ENCODE measurements at places on chromosomes 7 and 10.

DNA sequence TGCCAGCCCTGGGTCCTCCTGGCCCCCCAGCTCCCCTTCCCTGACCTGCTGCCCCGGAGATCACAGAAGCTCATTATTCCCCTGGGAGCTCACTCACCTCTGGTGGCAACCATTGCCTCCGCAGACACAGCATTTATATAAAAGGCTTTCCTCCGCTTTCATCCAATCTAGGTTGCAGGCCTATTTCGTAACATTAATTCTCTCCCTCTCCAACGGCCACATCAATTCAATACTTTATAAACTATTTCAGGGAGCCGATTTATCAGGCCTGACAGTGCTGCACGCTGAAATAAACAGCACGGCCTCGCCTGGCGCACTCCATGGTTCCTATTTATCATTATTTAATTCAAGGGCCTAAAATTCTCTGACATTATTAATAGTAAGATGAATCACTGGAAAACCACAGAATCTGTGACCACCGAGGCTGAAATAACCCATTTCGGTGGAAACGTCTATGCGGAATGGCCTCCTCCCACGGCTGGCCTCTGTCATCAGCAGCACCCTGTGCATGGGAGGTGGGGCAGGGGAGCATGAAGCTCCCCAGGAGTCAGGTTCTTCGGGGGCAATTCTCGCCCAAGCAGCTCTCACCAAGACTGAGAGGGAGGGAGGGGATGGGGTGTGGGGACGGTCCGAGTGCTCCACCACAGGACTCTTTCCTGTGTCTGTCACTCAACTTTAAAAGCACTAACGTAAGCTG is 249.3 kb upstream of the PFKP start:
- DNase-seq = no peak

- no peak for DNase-seq
Measured at GRCh38 chr7:135169964-135170273, 588 bp downstream of the CYREN start.

DNA sequence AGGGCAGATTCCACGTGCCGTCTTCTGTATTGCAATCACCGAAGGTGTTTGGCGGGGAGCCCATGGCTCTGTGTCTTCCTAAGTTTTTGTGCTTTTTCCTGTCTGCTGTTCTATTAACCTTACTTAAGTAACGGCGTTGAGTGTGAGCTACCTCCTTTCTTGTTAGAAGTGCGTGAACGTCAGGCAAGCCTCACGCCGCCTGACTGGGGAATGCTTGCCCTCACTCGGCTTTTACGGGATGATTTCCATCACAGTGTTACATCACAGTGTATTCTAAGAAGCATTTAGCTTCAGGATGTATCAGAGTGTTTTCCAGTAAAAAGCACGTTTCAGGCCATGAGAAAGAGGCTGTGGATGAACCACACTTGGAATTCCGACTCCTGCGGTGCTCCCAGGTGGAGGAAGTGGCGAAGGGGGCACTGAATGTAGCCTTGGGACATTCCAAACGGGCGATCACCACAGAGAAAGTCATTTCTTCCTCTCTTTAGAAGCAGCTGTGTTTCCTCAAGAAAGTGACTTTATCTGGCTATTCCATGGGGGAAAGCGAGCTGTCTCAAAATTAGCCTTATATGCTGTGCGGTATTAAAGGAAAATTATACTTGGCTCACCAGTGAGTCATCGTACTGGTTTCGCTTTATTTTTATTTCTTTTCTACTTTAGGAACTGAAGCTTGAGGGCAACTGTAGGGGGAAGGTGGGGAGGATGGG is 290.7 kb downstream of the KLF6 start:
- DNase-seq = no peak

- DNase-seq = no peak
Measured at GRCh38 chr7:81886211-81886764, 116.4 kb upstream of the HGF start.

DNA sequence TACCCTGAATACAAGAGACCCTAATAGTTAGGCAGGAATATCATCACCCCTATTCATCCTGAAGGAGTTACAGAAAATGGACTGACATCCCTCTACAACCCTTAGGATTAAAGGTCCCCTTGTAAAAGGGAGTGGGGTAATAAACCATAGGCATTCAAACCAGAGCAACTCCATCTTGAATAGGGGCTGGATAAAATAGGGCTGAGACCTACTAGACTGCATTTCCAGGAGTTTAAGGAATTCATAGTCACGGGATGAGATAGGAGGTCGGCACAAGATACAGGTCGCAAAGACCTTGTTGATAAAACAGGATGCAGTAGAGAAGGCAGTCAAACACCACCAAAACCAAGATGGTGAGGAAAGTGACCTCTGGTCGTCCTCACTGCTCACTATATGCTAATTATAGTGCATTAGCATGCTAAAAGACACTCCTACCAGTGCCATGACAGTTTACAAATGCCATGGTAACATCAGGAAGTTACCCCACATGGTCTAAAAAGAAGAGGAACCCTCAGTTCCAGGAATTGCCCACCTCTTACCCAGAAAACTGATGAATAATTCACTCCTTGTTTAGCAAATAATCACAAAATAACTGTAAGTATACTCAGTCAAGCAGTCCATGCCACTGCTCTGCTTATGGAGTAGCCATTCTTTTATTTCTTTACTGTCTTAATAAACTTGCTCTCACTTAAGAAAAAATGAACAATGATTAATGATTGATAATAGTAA is 37.2 kb downstream of the CUBN start:
- DNase-seq = no peak

- DNase-seq = no peak
Measured at GRCh38 chr7:121214657-121215056, 114.1 kb upstream of the WNT16 start.

GRCh38 chr7:34016876-34017275 is 111.5 kb downstream of the BMPER start:
- DNase-seq = no peak

DNA sequence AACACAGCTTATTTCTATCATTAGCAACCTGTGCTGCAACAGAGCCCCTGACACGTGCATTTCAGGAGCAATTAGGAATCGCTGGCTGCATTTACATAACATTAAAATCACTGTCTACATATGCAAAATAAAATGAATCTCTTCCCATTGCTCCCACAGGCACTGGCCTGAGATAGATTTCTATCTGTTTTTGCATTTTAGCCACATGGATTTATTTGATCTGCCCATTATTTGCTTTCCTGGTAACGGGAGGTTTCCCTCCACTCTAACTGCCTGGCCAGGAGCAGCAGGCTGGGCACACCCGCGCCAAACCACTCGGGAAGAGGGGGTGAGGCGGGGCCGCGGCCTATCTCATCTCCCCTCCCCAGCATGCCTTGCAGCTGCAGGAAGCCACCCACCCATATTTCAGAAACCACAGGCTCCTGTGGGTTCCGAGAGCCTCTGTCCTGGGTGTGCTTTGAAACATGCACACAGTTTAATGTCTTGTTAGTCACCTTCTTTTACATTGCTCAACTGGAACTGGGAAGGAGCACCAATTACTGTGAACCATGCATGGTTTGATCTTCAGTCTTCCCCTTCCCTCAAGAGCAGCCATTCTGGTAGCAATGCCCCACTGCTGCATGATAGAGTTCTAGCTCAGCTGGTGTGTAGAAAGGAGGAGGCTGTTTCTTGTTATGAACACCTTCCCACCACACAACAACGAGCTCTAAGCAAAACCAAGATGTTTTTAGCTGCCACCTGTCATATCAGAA is 37.7 kb upstream of the IKZF1 start:
- no peak for DNase-seq

GRCh38 chr10:8297959-8298358 is 243.5 kb downstream of the GATA3 start:
- DNase-seq = no peak

- peak; percentile 98 for DNase-seq
Measured at GRCh38 chr7:2632733-2633537, 1.1 kb downstream of the TTYH3 start.

DNA sequence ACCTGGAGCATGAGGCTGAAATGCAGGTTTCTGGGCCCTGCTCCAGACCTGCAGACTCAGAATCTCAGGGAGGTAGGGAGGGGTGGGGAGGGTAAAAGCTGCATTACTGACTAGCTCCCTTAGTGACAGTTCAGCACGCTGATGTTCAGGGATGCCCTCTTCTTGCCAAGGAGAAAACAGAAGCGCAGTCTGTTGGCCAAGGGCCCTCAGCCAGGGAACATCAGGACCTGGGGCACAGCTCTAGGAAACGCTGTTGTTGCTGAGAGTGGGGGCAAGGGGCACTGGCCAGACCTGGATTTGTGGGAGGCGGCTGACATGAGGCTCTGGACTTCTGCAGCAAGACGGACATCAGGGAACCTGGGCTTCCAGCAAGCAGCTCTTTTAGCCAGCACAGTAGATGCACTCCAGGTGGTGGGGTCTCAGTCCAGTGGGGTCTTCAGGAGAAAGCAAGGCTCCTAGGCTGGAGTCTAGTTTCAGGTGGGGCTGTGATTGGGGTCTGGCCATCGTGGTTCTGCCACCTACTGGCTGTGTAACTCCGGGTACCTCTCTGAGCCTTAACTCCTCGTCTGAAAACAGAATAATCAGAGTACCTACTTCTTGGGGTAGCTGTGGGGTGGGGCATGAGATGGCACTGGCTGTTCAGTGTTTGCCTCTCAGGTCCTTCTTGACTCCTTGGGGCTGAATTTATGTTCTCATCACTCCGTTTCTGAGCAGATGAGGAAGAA is 72.9 kb upstream of the PRLHR start:
- no peak for DNase-seq

GRCh38 chr10:36872702-36873393 is 252.6 kb upstream of the ANKRD30A start:
- no peak for DNase-seq

DNA sequence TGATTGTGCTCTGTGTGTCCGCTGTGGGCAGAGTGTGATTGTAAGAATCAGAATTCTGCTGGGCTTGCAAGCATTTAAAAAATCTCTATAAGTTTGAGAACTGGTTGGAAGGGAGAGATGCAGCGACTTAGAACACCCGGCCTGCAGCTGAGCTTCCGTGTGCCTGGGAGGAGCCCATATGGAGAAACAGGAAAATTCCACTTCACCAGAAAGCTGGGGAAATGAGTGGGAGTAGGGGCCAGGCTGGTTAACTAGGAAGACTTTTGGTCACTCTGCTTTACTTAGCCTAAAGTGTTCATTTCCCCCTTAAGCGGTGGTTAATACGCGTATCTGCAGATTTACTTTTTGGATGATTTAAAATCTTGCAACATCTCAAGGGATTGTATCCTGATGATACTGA is 72.2 kb downstream of the TCF7L2 start:
- no peak for DNase-seq

- DNase-seq = no peak
Measured at GRCh38 chr10:112295853-112296830, 12.9 kb downstream of the TECTB start.

DNA sequence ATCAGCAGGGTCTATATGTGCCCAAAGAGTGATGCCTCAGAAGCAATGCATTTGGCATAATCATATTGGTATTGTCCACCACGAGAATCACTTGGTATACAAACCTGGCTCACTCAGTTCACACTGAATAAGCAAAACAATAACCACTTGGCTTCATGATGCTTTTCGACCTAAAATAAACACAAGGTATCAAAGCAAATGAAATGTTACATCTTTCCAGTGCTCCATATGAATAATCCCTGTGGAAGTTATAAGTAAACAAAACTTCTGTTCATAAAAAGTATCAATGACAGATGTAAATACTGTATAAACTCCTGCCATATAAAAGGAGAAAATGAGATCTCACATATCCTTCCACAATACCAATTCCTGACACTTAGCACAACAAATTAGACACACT is 29.8 kb upstream of the EBLN1 start:
- DNase-seq = no peak

DNA sequence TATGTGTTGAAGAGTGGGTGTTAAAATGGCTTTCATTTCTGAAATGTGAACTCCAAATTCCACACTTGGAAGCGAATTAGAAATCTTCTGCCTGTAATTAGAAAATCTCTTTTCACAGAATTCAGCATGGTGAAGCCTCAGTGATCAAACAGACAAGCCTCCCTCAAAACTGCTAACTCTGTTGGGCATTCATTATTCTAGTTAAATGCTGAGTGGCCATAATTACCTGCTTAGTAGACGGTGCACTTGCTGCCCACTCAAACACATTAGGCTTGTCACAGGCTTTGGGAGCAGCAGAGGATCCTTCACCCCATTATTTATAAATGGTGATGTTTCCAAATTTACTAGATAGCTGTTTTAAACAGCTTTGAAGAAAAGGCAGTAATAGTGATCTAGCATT is 177.2 kb upstream of the PCLO start:
- no peak for DNase-seq

DNA sequence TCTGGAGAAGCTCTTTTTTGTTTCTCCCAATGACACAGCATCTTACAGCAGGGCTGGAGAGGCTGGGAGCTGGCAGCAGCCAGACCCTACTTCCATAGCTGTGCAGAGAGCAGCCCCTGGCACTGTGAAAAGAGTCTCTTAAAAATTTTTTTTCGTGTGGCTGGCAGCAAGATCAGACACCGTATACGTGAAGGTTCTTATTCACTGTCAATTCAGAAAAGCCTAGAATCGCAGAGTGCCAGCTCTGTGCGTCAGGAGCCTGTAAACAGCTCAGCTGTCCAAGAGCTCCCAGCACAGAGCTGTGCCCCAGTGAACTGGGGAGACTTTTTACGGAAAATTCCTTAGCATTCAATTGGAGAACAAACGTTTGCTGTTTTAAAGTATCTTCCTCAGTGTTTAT is 6.5 kb downstream of the BAG3 start:
- no peak for DNase-seq

DNA sequence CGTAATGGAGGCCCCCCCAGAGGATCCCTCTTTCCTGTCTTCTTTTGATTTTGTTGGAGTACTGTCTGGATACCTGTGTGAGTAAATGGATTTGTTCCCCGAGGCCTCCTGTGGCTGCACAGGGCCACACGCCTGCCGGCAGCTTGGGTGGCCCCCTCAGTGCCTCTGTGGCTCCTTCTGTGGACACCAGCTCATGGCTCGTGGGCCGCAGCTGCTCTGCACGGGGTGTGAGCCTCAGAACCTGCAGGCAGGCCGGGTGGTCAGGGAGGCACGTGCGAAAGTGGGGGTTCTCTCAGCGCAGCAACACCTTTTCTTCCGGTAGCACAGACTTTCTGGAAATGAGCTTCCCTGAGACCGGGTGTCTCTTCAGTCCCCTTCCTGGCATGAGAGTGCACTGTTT is 70.3 kb downstream of the WDR37 start:
- DNase-seq = no peak

GRCh38 chr10:79071396-79071923 is 2.7 kb downstream of the ZMIZ1 start:
- DNase-seq = no peak

DNA sequence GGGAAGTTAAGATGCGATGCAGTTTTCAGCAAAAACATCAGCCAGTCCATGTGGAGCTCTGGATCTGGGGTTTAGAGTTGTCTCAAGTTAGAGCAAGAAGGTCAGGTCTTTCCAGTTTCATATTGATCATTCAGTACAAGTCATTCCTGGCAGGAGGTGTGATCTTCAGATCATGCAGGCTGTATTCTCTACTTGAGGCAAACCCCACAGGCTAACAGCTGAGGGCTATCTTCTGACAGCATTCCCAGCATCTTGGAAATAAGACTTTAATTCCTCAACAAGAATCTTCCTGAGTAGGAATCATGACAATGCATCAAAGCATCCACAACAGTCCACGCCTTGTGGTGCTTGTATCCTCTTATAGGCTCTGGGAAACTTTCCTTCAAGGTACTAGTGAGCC is 94.9 kb upstream of the ZNF438 start:
- DNase-seq = no peak

- no peak for DNase-seq
Measured at GRCh38 chr7:27967639-27968038, 213.0 kb downstream of the JAZF1 start.

- DNase-seq = peak; percentile 65
Measured at GRCh38 chr7:66557214-66558200, 71.2 kb upstream of the KCTD7 start.

- no peak for DNase-seq
Measured at GRCh38 chr7:2601065-2601464, 30.7 kb upstream of the TTYH3 start.

- DNase-seq = no peak
Measured at GRCh38 chr10:56596257-56596656, 235.2 kb upstream of the ZWINT start.

Measured in H54 (cell line).